ENCODE measurements at places on chromosomes 5 and 9. TPM values are rescaled to one million over a fixed set of nuclear protein-coding genes. Genes with fewer than 3 reads are reported as not detected.
A peak's percentile ranks its signal among the peaks of the same experiment; 100 is the strongest.

GRCh38 chr9:4668604-4669003 lies 2.3 kb upstream of the SPATA6L start:
- no peak for DNase-seq

Gene CAMK4
- total RNA-seq, result 0.74 TPM

Gene FIBCD1
- total RNA-seq, result 0.45 TPM

GRCh38 chr9:120366644-120367019 lies 213.3 kb downstream of the CDK5RAP2 start:
- no peak for DNase-seq

GRCh38 chr5:95841914-95842812 lies 19.6 kb upstream of the GLRX start:
- no peak for DNase-seq

DNA sequence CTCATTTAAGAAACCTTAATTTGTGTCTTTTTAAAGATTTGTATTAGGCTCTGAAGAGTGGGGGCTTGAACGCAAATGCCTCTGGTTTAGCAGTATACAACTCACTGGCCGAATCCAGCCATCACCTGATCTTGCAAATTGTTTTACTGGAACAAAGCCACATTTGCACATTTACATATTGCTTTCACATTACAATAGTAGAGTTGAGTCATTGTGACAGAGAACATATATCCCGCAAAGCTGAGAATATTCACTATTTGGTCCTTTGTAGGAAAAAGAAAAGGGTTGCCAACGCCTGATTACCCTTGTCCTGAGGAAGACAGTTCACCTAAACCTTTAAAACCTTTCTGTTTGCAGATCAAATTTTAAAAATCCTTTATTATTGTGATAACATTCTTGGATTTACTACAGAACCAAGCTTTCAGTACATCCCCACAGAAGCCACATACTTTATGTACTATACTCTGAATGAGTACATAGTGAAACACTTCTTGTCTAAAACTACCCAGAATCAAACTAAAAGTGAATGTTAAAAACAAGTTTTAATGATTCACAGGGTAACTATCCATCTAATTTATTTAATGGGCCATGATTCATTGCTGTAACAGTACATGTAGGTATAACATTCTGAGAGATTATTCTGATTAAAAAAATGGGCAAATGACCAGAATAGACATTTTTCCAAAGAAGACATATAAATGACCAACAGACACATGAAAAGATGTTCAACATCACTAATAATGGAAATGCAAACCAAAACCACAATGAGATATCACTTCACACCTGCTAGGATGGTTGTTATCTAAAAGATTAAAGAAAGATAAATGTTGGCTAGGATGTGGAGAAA lies 161.0 kb downstream of the SLC25A46 start:
- no peak for DNase-seq

- peak; percentile 69 for DNase-seq
Observed at GRCh38 chr9:130461218-130461630, 16.5 kb downstream of the ASS1 start.

Gene NPR3
- 5.8 TPM for total RNA-seq

DNA sequence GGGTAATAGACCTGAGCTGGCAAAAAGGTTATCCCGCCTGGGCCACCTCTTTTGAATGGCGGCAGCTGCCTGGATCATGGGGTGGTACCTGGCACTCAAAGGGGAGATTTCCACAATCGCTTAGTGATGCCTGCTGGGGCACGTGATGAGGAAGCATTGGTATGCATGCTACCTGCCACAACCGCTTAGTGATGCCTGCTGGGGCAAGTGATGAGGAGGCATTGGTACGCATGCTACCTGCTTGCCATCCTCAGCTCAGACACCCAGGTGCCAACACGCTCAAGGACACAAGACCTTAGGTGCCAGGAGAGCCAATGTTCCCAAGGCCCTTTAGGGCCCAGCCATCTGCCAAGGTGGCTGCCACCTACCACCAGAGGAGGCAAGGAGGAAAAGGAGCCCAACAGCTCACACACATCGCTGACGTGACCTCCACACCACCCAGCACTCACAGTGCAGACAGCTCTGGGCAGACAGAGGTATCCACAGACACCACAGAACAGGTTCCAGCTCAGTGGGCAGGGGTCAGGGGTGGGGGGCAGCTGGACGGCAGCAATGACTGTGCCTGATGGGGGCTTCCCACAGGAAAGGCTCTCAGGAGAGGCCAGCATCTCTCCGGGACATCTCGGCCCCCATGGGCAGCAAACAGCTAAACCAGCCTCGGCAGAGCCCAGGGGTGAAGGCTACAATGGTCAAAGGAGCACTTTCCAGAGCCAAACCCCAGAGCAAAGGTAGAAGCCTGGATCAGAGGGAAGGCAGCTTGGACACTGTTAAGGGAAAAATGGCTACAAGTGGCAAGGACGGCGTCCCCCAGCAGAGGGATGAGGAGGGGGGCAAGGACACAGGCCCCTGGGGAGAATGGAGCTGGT lies 43.0 kb upstream of the SARDH start:
- no peak for DNase-seq

DNA sequence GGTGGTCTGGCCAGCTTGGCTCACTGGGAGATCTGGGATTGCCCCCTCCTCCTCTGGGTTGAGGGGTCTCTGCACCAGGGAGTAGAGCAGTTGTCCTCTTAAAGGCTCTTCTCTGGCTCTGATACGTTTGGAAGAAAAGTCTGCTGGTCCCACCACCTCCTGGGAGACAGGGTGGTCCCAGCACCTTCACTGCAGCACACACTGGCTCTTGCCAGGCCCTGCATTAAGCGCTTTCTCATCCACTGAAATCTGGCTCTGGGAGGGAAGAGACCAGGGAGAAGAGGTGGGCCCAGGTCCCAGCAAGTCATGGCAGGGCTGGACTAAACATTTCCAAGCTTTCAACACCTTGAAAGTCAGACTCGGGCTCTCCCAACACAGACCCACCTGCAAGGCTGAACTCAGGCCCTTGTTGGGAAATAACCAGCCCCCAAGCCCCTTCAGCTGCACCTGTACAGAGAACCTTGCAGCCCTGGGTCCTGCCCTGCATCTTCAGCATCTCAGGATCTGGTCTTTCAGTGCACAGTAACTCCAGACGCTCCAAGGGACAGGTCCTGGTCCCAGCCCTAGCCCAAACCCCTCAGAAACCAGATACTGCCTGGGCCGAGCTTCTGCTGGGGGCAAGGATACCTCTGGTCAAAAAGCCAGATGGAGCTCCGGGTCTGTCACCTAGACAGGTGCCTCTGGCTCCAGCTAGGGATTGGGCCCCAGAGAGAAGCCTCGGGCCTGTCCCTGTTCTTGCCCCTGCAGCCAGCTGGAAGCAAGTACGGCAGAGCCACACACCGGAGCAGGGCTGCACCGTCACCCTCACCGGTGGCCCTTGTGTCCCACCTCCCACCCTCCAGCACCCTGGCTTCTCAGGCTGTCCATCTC lies 134.5 kb downstream of the DAB2IP start:
- DNase-seq, result no peak

Gene SPATA9
- 0.60 TPM for total RNA-seq

DNA sequence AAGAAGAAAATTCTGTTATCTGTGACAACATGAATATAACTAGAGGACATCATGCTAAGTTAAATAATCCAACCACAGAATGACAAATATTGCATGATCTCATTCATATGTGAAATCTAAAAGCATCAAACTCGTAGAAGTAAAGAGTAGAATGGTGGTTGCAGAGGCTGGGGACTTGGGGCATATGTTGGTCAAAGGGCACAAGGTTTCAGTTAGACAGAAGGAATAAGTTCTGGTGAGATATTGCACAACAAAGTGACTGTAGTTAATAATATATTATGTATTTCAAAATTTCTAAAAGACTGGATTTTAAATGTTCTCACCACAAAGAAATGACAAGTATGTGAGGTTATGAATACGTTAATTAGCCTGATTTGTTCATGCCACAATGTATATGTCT lies 24.8 kb downstream of the GRIA1 start:
- DNase-seq, result no peak

GRCh38 chr5:135980620-135981019 lies 25.8 kb upstream of the LECT2 start:
- DNase-seq, result no peak
